Mucosa of descending colon (tissue), 3 donors: ENCODE measurements at places on chromosomes 3 and 15. TPM values are rescaled to one million over a fixed set of nuclear protein-coding genes. Genes with fewer than 3 reads are reported as not detected.

The MCF2L2 gene
- total RNA-seq: 1.1 TPM

The FGD5 gene
- total RNA-seq: 6.1 TPM

The GLDN gene
- total RNA-seq: 10.0 TPM

DNA sequence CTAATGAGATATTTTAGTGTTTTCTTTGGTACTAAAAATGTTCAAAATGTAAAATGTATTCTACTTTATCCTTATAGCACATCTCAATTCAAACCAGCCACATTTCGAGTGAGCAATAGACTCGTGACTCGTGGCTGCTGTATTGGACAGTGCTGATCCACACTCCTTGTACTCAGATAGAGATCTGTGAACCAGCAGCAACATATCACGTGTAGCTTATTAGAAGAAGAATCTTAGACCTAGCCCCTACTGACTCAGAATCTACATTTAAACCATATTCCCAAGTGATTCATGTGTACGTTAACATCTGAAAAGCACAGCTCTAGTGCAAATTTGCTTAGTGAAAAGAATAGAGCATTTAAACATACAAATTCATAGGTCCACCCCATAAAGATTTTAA, 130.9 kb downstream of the IL1RAP start:
- DNase-seq: no peak

DNA sequence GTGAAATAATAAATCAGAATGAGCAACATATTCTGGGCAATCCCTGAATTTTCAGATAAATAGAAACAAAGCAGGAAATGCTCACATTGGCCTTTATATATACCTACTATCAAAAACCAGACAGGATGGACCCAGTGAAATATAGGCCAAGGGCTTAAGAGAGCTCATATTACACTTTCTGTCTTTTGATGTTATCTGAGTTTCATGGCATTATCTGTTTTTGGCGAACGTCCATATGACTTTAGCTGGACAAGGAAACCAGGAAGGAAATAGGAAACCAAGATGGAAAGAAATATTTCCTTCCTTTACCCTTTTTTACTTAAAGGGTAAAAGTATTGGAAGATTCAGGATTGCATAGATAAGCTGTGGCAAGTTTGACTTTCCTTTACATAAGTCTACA, 274.8 kb downstream of the THSD4 start:
- DNase-seq: no peak

- DNase-seq: no peak
Observed at GRCh38 chr3:174986685-174987084, 127.6 kb downstream of the NAALADL2 start.
